ENCODE measurements at places on chromosomes 5 and 9. TPM values are rescaled to one million over a fixed set of nuclear protein-coding genes. Genes with fewer than 3 reads are reported as not detected.

FOXB2 gene
- total RNA-seq, result not detected

PCDHGC4 gene
- 3.0 TPM for total RNA-seq

ZNF483 gene
- total RNA-seq, result 20.3 TPM

ZNF883 gene
- 16.5 TPM for total RNA-seq

KLHL3 gene
- total RNA-seq, result 32.1 TPM

NOXA1 gene
- total RNA-seq, result 15.3 TPM

FRRS1L gene
- 4.9 TPM for total RNA-seq

OTP gene
- not detected for total RNA-seq

CYLC2 gene
- total RNA-seq, result not detected

SEMA5A gene
- total RNA-seq, result 4.3 TPM

DNA sequence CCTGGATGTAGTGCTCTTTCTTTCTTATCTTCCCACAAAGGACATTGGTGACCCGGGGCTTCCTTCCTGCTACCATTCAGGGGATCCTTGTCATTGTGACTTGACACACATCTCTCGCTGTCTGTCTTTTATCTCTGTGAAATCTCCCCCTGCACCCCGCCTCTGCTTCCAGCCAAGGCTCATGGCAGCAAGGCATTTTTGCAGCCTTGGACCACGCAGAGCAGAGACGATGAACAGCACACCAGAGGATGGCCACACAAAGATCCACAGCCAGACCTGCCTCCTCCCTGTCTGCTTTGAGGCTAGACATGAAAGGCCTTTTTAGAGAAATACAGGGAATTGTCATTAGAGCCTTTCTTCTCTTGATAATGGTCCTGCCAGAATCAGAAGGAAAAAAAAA, 549.1 kb downstream of the CDK5RAP2 start:
- no peak overlapping the region for H3K4me3 ChIP-seq
- no peak overlapping the region for H3K27ac ChIP-seq
- peaks cover 9% of the 10 kb centered on the region for H3K27me3 ChIP-seq
- no peaks in the 10 kb centered on the region for H3K36me3 ChIP-seq
- H3K4me1 ChIP-seq, result no peaks in the 10 kb centered on the region
- DNase-seq, result no peak

DNA sequence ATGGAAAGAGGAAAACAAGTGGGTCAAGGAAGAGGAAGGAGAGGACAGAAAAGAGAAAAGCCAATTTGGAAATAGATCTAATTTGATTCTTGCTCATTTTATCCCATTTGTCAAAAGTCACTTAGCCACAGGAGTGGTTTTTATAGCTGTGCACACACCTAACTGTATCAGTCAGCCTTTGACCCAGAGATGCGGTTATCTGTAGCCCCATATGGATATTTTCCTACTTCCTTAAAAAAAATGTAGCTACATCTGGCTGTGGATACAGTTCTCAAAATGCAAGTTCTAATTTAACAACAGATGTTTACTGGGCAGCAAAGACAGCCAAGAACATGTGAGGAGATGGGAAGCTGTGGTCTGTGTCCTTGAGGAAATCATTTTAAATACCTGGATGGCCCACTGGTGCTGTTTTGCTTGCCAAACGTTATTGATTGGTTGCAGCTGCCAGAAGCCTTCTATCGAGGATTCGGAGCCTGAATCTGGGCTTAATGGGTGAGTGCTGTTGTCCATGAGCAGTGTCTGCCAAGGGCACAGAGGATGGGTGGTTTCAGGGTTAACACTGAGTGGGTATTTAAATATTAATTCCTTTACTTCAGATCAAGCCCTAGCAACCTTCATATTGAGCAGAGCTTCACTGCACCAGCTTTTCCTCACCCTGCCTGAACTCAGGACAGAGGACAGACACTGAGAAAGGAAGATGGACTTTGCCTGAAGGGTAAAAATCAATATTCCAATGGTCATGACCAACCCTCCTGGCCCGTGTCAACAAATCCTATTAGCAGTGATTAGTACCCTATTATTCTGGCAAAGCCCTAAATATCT, 92.2 kb downstream of the APBA1 start:
- H3K4me3 ChIP-seq, result no peak overlapping the region
- no peak for DNase-seq
- H3K27me3 ChIP-seq, result peaks cover 10% of the 10 kb centered on the region
- H3K36me3 ChIP-seq, result no peaks in the 10 kb centered on the region
- peaks cover 15% of the 10 kb centered on the region for H3K4me1 ChIP-seq
- H3K27ac ChIP-seq, result no peak overlapping the region

DNA sequence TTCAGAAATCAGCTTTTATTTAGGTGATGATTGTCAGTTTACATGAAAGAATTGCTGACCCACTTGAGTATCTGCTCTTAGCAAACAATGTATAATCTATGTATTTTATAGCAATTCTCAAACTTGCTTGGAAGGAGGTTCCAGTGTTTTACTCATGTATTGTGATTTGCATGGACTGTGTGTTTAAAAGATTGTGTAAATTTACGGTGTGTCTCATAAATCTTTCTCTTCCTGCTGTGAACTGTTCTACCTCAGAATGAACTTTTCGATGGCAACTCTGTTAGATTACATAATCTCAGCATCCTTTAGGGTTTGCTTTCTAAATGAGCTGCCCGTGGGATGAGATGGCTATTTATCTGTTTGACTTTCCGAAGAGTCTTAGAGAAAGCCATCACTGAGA, 122.5 kb downstream of the MEF2C start:
- H3K27ac ChIP-seq, result no peak overlapping the region
- H3K27me3 ChIP-seq, result no peaks in the 10 kb centered on the region
- H3K36me3 ChIP-seq, result no peaks in the 10 kb centered on the region
- no peak for DNase-seq

DNA sequence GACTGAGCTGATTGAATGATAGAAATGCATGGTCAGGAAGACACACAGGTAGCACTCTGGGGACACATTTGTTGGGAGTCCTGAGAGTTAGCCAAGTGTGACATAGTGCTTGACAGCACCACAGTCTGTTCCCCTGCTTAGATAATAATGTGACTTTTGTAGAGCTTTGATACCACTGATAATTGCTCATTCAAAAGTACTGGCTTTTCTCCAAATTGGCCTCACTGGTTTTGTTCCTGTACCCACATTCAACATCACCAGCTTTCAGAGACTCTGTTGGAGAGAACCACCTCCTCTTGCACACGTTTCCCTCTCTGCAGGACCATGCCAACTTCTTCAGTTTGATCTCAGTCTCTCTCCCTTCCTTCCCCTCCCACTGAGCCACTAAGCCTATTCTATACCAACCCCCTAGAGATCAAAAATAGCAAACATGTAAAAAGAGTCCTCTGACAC, 52.5 kb upstream of the IL7R start:
- no peak overlapping the region for H3K27ac ChIP-seq
- DNase-seq, result no peak
- H3K4me1 ChIP-seq, result peaks cover 7% of the 10 kb centered on the region
- H3K36me3 ChIP-seq, result no peaks in the 10 kb centered on the region
- H3K4me3 ChIP-seq, result no peak overlapping the region
- peaks cover 12% of the 10 kb centered on the region for H3K27me3 ChIP-seq

DNA sequence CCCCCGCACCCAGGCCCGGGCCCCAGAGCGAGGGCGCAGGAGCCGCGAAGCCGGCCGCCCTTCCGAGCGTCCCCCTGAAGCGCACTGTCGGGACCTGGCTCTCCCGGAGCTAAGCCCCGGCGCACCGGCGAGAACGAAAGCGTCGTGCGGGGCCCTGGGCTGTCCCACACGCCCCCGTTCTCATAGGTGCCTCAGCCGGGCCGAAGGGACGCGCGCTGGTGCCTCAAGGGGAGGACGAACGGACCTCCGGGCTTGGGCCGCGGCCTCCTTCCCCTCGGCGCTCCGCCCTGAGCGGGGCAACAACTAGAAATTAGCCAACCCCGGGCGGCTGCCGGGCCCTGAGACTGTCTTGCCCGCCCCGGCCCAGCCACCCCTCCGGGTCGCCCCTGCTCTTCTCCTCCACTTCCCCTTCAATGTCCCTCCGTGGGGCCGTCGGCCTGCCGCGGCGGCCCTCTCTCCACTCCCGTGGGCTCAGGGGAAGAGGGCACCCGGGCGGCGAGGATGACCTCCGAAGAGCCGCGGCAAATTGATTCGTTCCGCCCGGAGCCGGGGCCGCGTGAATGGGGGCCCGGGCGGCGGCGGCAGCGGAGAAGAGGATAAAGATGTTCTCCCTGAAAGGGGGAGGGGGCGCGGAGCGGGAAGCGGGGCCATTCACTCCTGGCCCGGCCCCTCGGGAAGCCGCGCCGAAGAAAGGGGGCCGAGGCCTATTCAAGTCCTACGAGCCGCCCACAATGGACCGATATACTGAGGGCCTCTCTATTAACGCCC, 3.5 kb upstream of the PRDM12 start:
- peaks cover 5% of the 10 kb centered on the region for H3K4me1 ChIP-seq
- peaks cover 77% of the 10 kb centered on the region for H3K27me3 ChIP-seq
- no peak overlapping the region for H3K27ac ChIP-seq
- H3K36me3 ChIP-seq, result no peaks in the 10 kb centered on the region
- H3K4me3 ChIP-seq, result no peak overlapping the region

DNA sequence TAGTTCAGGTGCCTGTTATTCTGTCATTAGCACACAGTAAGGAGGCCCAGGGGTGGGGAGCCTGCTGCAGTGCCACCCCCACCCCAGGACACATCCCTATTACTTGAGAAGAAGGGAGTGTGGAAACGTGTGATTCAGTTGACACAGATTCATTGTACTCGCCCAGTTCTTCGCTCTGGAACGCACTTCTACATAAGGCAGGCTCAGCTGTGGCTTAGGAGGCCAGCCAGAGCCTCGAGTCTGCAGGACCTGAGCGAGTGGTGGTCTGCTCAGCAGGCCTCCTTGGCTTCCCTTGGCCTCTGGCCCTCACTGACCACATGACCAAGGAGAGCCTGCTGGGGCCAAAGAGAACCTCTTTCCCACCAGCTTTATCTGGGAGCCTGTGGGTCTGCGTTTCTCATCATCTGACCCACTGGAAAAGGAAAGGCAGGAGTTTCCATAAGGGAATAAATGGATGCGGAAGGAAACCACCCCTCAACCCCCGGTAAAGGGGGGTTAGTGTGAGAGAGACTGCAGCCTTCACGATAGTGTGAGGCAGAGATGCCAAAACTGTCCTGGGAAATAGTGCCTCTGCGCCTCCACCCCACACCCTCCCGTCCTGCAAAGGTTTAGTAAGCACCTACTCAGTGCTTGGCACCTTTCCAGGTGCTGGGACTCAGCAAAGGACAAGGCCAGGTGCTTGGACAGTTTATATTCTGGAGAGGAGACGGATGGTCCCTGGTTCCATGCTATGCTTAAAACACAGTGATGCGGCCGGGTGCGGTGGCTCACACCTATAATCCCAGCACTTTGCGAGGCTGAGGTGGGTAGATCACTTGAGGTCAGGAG, 73.7 kb downstream of the PPARGC1B start:
- no peak overlapping the region for H3K27ac ChIP-seq
- no peak for DNase-seq
- H3K4me1 ChIP-seq, result peaks cover 2% of the 10 kb centered on the region

GRCh38 chr5:72185496-72186329, 78.4 kb downstream of the MAP1B start:
- H3K4me3 ChIP-seq, result no peak overlapping the region
- H3K4me1 ChIP-seq, result peaks cover 8% of the 10 kb centered on the region
- no peak for DNase-seq
- peaks cover 2% of the 10 kb centered on the region for H3K36me3 ChIP-seq
- H3K27ac ChIP-seq, result peak overlapping the region; percentile 59
- H3K27me3 ChIP-seq, result peaks cover 1% of the 10 kb centered on the region

- DNase-seq, result no peak
- H3K36me3 ChIP-seq, result peaks cover 7% of the 10 kb centered on the region
- H3K27me3 ChIP-seq, result no peaks in the 10 kb centered on the region
- no peak overlapping the region for H3K4me3 ChIP-seq
These were observed 10.8 kb downstream of the DMAC1 start for GRCh38 chr9:7788772-7789171.

GRCh38 chr5:107853696-107854095, 183.0 kb upstream of the EFNA5 start:
- H3K27me3 ChIP-seq, result no peaks in the 10 kb centered on the region
- H3K27ac ChIP-seq, result no peak overlapping the region
- no peak for DNase-seq
- no peak overlapping the region for H3K4me3 ChIP-seq

DNA sequence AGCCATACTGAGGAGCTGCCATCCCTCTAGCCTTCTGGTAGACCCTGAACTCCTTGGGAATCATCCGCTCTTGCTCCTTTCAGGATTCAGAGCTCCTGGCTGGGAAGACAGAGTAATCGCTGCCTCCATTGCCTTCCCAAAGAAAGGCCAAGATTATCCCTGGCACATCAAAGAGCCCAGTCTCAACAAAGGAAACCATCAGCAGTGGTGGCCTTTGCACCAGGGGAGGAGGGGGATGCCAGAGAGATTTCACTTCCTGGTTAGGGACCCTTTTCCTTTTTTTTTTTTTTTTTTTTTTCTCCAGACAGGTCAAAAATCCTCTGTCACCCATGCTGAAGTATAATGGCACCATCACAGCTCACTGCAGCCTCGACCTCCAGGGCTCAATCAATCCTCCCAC, 16.0 kb upstream of the ERGIC1 start:
- DNase-seq, result no peak
- H3K27ac ChIP-seq, result no peak overlapping the region
- peaks cover 18% of the 10 kb centered on the region for H3K27me3 ChIP-seq
- no peaks in the 10 kb centered on the region for H3K36me3 ChIP-seq
- no peaks in the 10 kb centered on the region for H3K4me1 ChIP-seq

DNA sequence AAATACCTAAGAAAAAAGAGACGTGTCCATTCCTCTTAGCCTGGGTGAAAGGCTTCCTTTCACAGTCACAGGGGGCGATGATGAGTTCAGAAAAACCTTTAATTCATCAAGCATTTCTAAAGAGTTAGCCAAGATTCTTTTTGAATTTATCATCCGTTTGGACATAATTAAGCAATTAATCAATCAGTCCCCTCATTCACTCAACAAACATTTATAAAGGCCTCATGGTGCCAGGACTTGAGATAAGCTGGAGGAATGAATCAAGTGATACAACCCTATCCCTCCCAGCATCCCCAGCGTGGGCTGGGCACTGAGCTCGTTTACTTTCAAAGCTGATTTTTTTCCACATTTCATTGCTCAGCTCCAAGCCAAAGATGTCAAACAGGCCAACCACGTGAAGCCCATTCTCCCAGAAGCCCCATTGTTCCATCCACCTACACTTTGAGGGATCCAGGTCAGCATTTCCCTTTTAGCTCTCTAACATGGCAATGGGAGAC, 140.5 kb downstream of the SLIT3 start:
- peaks cover under 1% of the 10 kb centered on the region for H3K27me3 ChIP-seq
- no peak overlapping the region for H3K27ac ChIP-seq
- H3K36me3 ChIP-seq, result peaks cover 14% of the 10 kb centered on the region

DNA sequence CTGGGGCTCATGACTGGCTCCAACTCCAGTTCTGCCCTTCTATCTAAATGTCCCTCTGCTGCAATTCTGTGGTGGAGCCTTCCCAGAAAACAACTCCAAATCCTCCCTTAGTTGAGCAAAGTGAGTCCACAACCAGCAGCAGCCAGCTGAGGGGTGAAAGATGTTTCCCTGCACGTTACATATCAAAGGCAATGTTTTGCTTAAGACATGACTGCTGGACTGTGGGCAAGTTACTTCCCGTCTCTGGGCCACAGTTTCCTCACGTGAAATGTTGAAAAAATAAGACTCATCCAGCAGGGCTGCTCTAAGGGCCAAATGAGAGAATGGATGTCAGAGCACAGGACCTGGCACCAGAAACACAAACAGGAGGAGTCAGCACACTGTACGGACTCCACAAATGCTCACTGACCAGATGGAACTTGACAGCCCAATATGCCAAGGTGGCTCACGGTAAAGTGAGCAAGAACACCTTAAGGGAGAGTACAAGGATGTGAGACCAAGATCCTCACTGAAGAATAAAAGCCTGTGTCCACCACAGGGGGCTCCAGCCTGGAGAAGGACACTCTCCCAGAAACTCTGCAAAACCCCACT, 138.4 kb upstream of the ABCA1 start:
- peaks cover 3% of the 10 kb centered on the region for H3K36me3 ChIP-seq
- H3K27me3 ChIP-seq, result peaks cover 8% of the 10 kb centered on the region
- peaks cover 35% of the 10 kb centered on the region for H3K4me1 ChIP-seq
- no peak for DNase-seq

Data from progenitor cell of endocrine pancreas (in vitro differentiated cells).